H1 (cell line): ENCODE measurements at places on chromosomes 2 and 18. TPM values are rescaled to one million over a fixed set of nuclear protein-coding genes. Genes with fewer than 3 reads are reported as not detected.

MYO5B gene
- total RNA-seq = 6.4 and 6.9 TPM in 2 replicates

MRO gene
- total RNA-seq = 0.67 and 1.0 TPM in 2 replicates

AQP12B gene
- not detected in 2 replicates for total RNA-seq

LAMA3 gene
- 3.3 and 5.0 TPM in 2 replicates for total RNA-seq

BCL2L11 gene
- 17.9 and 22.9 TPM in 2 replicates for total RNA-seq

SLC30A3 gene
- 15.2 and 16.1 TPM in 2 replicates for total RNA-seq

FZD7 gene
- total RNA-seq = 246 TPM in 2 replicates

MAP2 gene
- total RNA-seq = 4.6 and 5.9 TPM in 2 replicates

HRH4 gene
- not detected in 2 replicates for total RNA-seq

RGPD3 gene
- total RNA-seq = 0.17 TPM in 1 of 2 replicates, not detected in the other

COL5A2 gene
- total RNA-seq = 22.8 and 24.2 TPM in 2 replicates

CDH19 gene
- total RNA-seq = not detected in 2 replicates

RAB6C gene
- total RNA-seq = 0.09 TPM in 1 of 2 replicates, not detected in the other

SNTG2 gene
- 14.3 and 18.1 TPM in 2 replicates for total RNA-seq

ATOH8 gene
- total RNA-seq = 0.50 and 0.54 TPM in 2 replicates

AQP12A gene
- total RNA-seq = not detected in 2 replicates

RIT2 gene
- 2.5 and 3.2 TPM in 2 replicates for total RNA-seq

DNAJC5G gene
- total RNA-seq = 1.4 TPM in 2 replicates

PDE11A gene
- 0.19 and 0.36 TPM in 2 replicates for total RNA-seq

PRKCE gene
- 1.5 and 2.1 TPM in 2 replicates for total RNA-seq

SNED1 gene
- total RNA-seq = 1.9 and 2.4 TPM in 2 replicates

TEKT4 gene
- not detected in 2 replicates for total RNA-seq

ADGRF3 gene
- 0.69 and 0.75 TPM in 2 replicates for total RNA-seq

EIF4E2 gene
- total RNA-seq = 114 and 116 TPM in 2 replicates

CFC1 gene
- total RNA-seq = 0.31 TPM in 1 of 2 replicates, not detected in the other

DBI gene
- 180 and 186 TPM in 2 replicates for total RNA-seq

PTH2R gene
- 0.11 and 0.19 TPM in 2 replicates for total RNA-seq

OR6B2 gene
- total RNA-seq = not detected in 2 replicates

CTNNA2 gene
- total RNA-seq = 9.0 and 10.8 TPM in 2 replicates

SERPINB10 gene
- not detected in 2 replicates for total RNA-seq

SERPINB7 gene
- not detected in 2 replicates for total RNA-seq

C2orf80 gene
- 1.1 and 1.3 TPM in 2 replicates for total RNA-seq

PLGLB2 gene
- total RNA-seq = not detected in 2 replicates

CMPK2 gene
- 0.28 and 0.31 TPM in 2 replicates for total RNA-seq

PNKD gene
- total RNA-seq = 43.9 and 44.4 TPM in 2 replicates

SH3RF3 gene
- total RNA-seq = 0.42 and 0.65 TPM in 2 replicates

UGT1A8 gene
- not detected in 2 replicates for total RNA-seq

PHLPP1 gene
- total RNA-seq = 66.3 and 67.4 TPM in 2 replicates

CYP27A1 gene
- 3.9 and 5.4 TPM in 2 replicates for total RNA-seq

CCDC178 gene
- total RNA-seq = not detected in 2 replicates

CIB4 gene
- not detected in 2 replicates for total RNA-seq

SFT2D3 gene
- total RNA-seq = 7.1 and 7.3 TPM in 2 replicates

TEX261 gene
- 24.3 and 25.2 TPM in 2 replicates for total RNA-seq

PLGLB1 gene
- 0.54 TPM in 1 of 2 replicates, not detected in the other for total RNA-seq

KLHL41 gene
- not detected in 2 replicates for total RNA-seq

BARD1 gene
- 29.8 and 32.3 TPM in 2 replicates for total RNA-seq

CD28 gene
- not detected in 2 replicates for total RNA-seq

RAB17 gene
- total RNA-seq = 83.4 and 83.8 TPM in 2 replicates

LOXHD1 gene
- total RNA-seq = not detected in 2 replicates

MC4R gene
- not detected in 2 replicates for total RNA-seq

DSG2 gene
- total RNA-seq = 138 and 144 TPM in 2 replicates

BBS5 gene
- 0.20 and 0.31 TPM in 2 replicates for total RNA-seq

NETO1 gene
- 19.3 and 22.3 TPM in 2 replicates for total RNA-seq

CFAP210 gene
- total RNA-seq = 0.37 and 0.86 TPM in 2 replicates

SNORC gene
- total RNA-seq = 1.6 and 2.1 TPM in 2 replicates

PDCL3 gene
- total RNA-seq = 29.4 TPM in 2 replicates

ASPRV1 gene
- total RNA-seq = 0.86 and 0.95 TPM in 2 replicates

CRYGD gene
- total RNA-seq = 0.98 and 2.9 TPM in 2 replicates
